ENCODE measurements at places on chromosomes 11 and 22.

GRCh38 chr22:49934160-49934890 lies 15.9 kb downstream of the CRELD2 start:
- DNase-seq = peak; percentile 48

- no peak for DNase-seq
These were observed 101.6 kb upstream of the AKIP1 start for GRCh38 chr11:8809241-8809938.

GRCh38 chr11:9982127-9982795 lies 311.8 kb downstream of the SBF2 start:
- DNase-seq = peak; percentile 49

DNA sequence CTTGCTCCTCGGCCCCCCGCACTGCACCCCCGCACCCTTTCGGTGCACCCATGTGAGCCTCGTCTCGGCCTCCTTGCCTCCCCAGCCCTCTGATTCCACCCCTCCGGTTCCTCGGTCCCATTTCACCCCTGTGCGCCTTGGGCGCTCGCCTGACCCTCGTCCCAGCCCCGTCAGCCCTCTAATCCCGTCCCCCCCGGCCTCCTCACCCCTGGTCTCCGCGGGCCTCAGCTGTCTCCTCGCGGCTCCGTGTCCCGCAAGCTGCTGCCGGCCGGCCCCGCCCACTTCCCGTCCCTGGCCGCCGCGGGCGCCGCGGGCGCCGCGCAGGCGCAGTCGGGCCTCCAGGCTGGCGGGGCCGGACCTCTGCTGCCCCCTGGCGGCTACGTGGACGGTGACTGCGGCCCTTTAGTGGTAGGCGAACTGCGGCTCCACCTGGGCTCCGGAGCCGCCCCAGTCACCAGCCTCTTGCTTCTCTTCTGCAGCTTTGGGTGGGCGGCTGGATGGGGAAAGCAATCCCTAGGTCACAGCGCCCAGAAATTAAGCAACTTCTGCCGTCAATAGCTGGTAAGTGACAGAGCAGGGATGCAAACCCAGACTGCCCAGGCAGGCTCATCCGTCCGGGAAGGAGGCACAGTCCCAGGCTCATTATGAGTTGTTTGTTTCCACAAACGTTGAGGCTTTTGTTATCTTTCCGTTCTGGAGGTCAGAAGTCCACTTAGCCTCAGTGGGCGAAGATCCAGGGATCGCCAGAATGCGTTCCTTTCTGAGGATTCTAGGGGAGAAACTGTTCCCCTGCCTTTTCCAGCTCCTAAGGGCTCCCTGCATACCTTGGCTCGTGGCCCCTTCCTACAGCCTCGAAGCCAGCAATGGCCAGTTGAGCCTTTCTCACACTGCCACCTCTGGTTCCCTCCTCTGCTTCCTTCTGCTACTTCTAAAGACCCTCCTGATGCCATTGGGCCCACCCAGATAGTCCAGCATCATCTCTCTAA lies at the start of gene PPM1F:
Gene PPM1F (minus strand): TSS at position 263 of the 986 bp plus-strand sequence. CDS start 6,800 bp downstream, outside the sequence.
- peak; percentile 80 for DNase-seq

GRCh38 chr22:17214416-17215043 lies 4.7 kb downstream of the ADA2 start:
- no peak for DNase-seq

DNA sequence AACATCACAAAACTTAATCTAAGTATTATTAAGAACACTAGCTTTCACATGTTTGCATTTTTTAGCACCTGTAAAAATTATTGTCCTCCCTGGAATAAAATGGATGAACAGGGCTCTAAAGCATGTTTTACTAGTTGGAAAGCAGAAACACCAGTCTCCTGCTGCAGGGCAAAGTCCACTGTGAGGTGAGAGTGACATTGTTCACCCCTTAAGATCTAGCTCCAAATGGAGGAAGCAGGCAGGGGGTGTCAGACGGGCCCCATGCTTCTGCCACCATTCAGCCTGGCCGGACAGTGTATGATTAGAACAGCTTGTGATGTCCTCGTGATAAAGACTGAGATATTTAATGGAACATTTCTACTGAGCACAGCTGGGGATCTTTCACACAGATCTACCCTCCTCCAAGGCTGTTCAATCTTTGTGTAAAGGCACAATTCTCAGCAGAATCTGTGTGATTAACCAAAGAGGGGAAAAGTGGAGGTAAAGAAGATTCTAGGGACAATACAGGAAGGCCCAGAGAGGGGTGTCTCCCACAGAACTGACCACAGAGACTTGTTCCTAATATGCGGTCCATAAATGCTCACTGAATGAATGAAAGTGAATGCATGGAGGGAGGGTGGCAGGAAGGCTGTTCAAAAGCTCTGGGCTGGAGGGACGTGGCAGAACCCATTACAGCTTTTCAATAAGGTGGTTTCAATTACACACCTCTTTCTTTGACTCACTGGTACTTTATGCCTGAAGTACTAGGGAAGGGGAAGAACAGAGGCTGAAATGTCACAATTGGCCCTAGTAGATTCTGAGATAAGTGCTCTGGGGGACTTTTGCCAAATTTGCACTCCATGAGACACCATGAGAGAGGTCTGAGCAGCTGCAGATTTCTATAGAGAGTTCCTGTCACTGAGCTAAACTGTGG lies 239.1 kb upstream of the ARHGAP20 start:
- no peak for DNase-seq

DNA sequence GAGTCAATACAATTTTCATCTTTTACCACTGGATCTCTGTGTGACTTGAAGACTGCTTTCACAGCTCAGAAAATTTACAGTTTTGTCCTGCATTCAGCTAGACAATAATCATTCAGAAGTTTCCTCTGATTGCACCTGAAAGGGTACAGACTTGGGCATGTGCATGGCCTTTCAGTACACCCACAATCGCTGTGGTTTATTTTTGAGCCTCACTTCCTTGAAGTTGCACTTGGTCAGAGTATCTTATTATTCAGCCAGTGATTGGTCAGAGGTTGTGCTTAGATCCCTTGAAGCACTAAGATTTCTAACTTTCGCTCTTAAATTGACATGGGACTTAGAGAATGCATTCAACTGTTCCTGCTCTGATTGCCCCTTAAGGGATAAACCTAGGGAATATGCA lies 508.2 kb downstream of the FAM181B start:
- no peak for DNase-seq

- no peak for DNase-seq
These were observed 516 bp downstream of the LRFN4 start for GRCh38 chr11:66857234-66857926.

- peak; percentile 93 for DNase-seq
These were observed 1.0 kb upstream of the LRFN4 start for GRCh38 chr11:66855574-66856495.

GRCh38 chr11:118924591-118925585 lies 838 bp downstream of the BCL9L start:
- no peak for DNase-seq

GRCh38 chr22:25282346-25282670 lies 62.9 kb downstream of the CRYBB2 start:
- DNase-seq = no peak

All from Ammon's horn (tissue), 1 donor.